Endothelial cell of umbilical vein (primary cell): ENCODE measurements at places on chromosomes 6 and 20. TPM values are rescaled to one million over a fixed set of nuclear protein-coding genes. Genes with fewer than 3 reads are reported as not detected.
A peak's percentile ranks its signal among the peaks of the same experiment; 100 is the strongest.

SYCP2L gene
- not detected in 2 replicates for total RNA-seq

SNAP25 gene
- 2.2 and 4.4 TPM in 2 replicates for total RNA-seq

- no peaks in the 10 kb centered on the region for H3K27me3 ChIP-seq
- peak overlapping the region; percentile 21 for H3K27ac ChIP-seq
Observed at GRCh38 chr6:20711518-20711917, 177.3 kb downstream of the CDKAL1 start.

DNA sequence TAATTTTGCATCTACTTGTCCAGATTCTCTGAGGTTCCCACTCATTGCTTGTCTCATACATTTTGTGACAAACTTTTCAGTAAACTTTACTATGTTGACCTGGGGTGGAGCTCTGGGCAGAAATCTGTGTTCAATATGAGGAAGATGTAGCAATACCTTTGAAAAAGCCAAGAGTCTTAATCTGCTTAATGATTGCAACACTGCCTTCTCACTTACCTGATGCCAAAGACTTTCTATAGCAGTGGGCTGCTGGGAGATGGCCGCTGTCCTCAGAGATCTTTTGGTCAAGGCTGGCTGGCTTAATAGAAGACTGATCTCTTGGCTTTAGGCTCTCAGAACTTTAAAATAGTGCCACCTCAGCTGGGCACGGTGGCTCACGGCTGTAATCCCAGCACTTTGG, 70.1 kb upstream of the RBM24 start:
- no peaks in the 10 kb centered on the region for H3K36me3 ChIP-seq
- DNase-seq, result no peak
- H3K4me1 ChIP-seq, result no peaks in the 10 kb centered on the region
- no peak overlapping the region for H3K4me3 ChIP-seq
- H3K27ac ChIP-seq, result no peak overlapping the region
- no peaks in the 10 kb centered on the region for H3K27me3 ChIP-seq

- H3K4me1 ChIP-seq, result no peaks in the 10 kb centered on the region
- no peak overlapping the region for H3K4me3 ChIP-seq
- no peaks in the 10 kb centered on the region for H3K27me3 ChIP-seq
- H3K27ac ChIP-seq, result no peak overlapping the region
Observed at GRCh38 chr6:1515280-1515679, 94.4 kb upstream of the FOXC1 start.

- no peak overlapping the region for H3K4me3 ChIP-seq
- no peaks in the 10 kb centered on the region for H3K4me1 ChIP-seq
- no peak overlapping the region for H3K27ac ChIP-seq
- no peaks in the 10 kb centered on the region for H3K36me3 ChIP-seq
- DNase-seq, result peak; percentile 45
Observed at GRCh38 chr6:11744753-11745152, 33.9 kb downstream of the ADTRP start.
